ENCODE measurements at places on chromosomes 1 and 21.

- no peak for DNase-seq
Observed at GRCh38 chr1:5119366-5120234, 465.2 kb downstream of the AJAP1 start.

DNA sequence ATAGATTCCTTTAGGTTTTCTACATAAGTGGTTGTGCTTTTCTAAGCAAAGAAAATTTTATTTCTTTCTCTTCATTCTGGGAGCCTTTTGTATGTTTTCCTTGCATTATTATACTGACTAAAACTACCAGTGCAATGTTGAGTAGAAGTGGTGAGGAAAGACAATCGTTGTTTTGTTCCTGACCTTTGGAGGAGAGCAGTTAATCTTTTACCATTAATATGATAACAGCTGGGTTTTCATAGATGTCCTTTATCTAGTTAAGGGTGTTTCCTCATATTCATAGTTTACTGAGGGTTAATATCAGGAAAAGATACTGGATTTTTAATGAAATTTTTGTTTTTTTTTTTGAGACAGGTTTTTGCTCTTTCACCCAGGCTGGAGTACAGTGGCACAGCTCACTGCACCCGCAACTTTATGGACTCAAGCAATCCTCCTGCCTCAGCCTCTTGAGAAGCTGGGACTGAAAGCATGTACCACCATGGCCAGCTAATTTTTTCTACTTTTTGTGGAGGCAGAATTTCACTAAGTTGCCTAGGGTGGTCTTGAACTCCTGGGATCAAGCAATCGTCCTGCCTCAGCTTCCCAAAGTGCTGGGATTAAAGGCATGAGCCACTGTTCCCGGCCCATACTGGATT, 9.0 kb upstream of the KCTD3 start:
- no peak for DNase-seq

DNA sequence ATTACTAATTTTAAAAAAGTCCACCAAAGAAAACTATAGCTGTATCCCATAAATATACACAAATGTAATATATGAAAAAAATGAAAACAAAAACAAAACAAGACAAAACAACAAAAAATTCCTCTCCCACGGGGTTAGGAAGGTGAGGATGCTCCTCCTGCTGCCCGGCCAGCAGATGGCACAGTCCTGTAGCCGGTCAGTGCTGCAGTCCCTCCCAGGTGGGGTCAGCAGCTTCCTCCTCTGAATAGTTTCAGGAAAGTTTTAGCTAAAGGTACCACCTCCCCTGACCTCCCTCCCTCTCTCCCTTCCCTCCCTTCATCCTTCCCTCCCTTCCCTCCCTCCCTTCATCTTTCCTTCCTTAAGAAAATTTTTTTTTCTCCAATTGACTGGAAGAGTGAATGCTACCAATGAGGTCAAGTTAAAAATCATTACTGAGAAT, 67.8 kb upstream of the BCL10 start:
- peak; percentile 72 for DNase-seq

GRCh38 chr1:222910699-222911098, 95.9 kb downstream of the DISP1 start:
- DNase-seq, result no peak

DNA sequence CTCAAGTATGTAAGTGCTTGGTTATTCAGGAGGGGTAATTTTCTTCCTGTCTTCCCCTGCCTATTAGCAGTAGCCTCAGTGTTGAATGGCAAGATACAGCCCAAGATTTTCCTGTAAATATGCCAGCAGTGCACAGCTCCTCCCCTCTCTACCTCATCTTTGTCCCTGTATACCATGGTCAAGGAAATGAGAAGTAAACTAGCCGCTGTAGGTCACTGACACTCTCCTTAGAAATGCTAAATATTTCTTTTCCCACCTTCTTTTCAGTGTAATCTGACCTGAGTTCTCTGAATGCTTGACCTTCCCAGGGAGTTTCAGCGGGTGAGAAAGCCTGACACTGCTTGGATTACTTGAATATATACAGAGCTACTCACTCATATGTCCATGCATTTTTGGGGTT, 84.1 kb upstream of the ZNF326 start:
- peak; percentile 43 for DNase-seq

- DNase-seq, result no peak
Observed at GRCh38 chr1:107789817-107790524, 175.0 kb downstream of the VAV3 start.

DNA sequence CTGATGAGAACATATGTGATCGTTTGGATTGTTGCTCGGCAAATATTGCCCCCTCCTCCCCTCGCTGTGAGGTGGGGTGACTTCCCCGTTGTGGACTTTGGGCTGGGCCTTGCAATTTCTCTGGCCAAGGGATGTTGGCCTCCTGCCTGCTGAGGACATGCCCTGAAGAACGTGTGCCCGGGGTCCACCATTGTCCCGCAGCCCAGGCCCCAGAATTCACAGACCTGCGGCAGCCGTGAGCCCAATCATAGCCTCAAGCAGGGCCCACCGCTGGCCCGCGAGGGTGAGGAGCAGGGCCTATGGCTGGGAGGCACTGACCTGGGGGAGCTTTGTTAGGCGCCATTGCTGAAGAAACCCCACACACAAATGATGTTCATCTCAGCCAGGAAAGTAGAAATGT, 58.3 kb upstream of the ACTRT2 start:
- DNase-seq, result no peak

DNA sequence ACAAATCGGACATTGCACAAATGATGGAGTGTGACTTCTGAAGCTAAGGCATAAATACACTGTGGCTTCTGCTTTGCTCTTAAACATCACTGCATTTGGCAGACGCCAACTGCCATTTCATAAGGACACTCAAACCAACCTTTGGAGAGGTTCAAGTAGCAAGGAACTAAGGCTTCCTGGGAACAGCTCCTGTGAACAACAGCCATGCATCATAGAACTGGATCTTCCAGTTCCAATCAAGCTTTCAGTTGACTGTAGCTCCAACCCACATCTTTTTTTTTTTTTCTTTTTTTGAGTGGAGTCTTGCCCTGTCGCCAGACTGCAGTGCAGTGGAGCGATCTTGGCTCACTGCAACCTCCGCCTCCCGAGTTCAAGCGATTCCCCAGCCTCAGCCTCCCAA, 10.7 kb upstream of the HUNK start:
- DNase-seq, result no peak

- DNase-seq, result no peak
Observed at GRCh38 chr21:16070207-16070651, 340.4 kb downstream of the USP25 start.

DNA sequence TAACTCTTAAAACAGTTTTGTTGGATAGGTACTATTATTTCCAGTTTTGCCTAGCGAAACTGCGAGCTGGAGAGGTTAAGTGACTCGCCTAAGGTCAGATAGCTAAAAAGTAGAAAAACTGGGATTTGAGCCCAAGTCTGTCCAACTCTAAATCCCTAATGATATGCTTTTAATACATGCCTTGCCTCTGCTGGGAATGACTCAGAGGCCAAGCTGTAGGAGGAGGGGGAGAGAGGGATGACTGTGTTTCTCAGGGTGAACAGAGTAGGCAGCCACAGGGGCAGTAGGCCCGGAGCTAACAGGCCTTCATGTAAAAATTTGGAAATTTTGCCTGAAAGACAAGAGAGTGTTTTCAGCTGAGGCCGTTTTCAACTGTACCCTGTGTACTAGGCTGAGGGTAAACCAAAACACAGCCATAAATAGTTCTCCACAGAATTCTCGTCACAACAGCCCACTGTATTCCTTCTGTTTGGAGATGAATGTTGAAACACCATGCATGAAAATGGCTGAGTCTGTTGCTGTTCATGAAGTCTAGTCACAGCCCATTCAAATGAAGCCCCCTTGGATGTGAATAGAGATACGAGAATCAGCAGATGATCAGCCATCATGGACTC, 107.5 kb upstream of the HOOK1 start:
- DNase-seq, result peak; percentile 84

- no peak for DNase-seq
Observed at GRCh38 chr1:198272492-198272891, 115.7 kb downstream of the NEK7 start.

GRCh38 chr1:248851390-248851789, 7.5 kb downstream of the ZNF692 start:
- no peak for DNase-seq

DNA sequence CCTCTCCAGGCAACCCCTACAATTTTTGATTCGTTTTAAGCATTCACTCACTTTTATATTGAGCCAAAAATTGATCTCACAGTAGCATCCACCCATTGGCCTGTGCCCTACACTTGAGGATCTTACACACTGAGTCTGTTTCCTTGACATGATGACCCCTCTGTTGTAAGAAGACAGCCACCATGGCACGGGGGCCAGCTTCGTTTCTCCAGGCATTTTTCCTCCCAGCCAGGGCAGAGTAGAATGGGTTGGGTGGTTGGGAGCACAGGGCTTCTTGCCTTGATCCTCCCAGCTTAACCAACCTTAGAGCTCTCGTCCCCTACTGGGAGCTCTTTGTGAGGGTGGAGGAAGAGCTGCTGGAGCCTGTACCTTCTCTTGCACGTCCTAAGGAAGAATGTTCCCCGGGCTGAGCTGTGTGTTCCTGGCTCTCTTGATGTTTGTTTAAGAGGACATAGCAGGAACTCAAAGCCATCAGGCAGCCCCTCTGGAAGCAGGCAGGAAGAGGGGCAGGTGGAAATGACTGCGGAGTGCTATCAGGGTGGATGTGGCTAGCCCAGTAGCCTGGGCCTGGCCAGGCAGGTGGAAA, 213.2 kb upstream of the TMEM51 start:
- DNase-seq, result no peak

DNA sequence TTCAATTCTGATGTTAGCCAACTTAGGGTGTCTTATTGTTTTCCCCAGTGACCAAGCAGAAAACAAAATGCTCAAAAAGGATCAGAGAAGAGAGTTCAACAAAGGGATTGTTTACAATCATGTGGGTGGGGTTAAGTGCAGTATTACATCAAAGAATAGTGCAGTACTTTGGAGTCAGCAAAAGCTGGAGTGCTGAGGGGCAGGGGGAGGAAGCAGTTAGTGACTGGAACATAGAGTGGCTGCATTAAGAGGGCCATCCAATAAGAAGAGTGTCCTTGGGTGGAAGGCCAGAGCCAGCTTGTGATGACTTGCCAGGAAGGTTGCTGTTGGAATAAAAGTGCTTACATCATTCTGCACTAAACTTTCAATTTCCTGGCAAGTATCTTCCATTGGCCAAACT, 175.5 kb downstream of the CYYR1 start:
- no peak for DNase-seq

DNA sequence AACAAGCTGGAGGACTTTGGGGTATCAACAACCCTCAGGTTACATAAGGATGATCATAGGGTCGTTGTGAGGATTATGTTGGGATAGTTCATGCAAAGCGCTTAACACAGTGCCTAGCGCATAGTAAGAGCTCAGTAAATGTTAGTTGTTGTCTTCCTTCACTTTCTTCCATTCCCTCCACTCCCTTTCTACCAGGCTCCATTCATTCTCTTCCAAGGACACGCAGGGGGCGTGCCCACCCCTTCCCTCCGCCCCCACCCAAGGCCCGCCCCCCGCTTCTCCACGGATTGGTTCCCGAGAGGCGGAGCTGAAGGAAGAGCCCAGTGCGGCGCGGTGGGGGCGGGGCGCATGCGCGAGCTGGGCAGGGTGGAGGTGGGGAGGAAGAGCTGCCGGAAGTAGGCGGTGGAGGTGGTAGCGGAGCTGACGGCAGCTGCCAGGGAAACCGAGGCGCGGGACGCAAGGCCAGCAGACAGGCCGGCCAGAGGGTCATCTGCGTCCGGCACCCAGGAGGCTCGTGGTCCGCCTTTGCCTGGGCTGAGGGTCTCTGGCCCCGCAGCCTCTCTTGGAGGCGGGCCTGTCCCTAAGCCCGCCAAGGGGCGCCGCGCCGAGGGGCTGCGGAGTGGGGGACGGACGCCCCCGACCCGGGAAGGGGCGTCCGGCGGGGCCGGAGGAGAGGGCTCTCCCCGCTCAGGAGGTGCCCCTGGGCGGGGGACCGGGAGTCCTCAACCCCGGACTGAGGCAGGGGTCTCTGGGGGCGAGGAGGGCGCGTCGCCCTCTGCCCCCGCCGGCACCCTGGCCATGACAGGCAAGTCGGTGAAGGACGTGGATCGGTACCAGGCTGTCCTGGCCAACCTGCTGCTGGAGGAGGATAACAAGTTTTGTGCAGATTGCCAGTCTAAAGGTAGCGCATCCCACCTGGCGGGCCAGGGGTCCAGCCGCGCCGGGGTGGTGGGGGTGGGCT, at the start of gene SMAP2:
Gene SMAP2 (plus strand): TSS at position 405 of the 961 bp plus-strand sequence. CDS start 394 bp downstream, at position 799.
- DNase-seq, result peak; percentile 100

DNA sequence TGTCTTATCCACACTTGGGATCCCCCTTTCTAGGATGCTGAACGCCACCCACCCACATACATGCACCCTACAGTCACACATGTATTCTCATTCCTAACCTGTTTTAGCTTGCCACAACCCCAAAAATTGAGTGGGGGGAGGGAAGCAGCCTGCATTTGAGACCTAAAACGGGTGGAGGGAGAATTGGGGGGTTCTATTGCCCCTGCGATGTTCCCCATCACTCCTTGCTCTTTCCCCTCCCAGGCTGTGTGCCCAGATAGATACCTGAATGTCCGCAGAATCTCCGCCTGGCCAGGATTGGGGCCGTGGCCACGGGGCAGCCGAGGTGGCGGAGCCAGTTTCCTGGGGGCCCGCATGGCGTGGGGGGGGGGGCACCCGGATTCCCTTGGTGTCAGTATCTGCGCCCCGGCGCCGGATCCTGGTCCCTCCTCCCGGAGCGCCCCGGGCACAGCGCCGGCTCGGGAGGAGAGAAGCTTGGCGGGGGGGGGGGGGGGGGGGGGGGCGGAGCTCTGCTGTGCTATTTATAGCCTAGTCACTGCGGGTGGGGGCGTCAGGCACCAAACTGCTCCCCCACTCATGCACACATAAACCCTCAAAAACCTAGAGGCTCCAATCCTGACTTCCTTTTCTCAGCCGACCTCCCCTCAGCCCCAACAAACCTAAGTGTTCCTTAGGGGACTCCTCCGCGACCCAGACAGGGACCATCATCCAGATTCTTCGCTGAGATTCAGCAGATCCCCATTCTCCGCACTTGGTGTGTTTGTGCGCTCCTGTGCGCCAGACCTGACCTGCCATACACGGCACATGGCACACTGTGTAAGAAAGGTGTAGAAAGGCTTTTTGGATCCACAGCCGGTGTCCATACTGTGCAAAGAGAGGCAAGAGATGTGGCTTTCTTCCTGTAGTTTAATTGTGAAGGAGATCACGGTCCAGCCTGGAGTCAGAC, 1.9 kb downstream of the ANKRD34A start:
- peak; percentile 66 for DNase-seq

- no peak for DNase-seq
Observed at GRCh38 chr1:147236448-147236847, 6.0 kb upstream of the CHD1L start.

DNA sequence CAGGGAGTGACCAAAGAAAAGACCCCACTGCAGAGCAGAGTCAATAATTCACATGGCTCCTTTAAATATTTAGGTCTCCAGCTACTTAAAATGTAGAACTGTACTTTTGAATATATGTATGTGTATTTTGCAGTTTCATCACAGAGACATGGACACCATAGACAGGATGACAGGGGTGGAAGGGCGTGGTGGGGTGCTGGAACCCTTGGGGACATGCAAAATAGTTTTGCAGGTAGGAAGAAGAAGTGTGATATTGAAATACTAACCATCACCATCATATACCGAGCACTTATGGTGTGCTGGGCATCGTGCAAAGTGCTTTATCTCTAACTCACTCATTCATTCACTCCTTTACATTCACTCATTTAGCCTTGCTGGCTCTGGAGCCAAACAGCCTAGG, 72.5 kb upstream of the IGSF21 start:
- no peak for DNase-seq

Measured in urothelium cell line (cell line).